Cerebellum (tissue), 4 donors: ENCODE measurements at places on chromosomes 2 and 18. TPM values are rescaled to one million over a fixed set of nuclear protein-coding genes. Genes with fewer than 3 reads are reported as not detected.

Gene ARHGAP25
- 0.82 TPM for total RNA-seq

Gene RAB27B
- 17.4 TPM for total RNA-seq

Gene ESPNL
- 0.09 TPM for total RNA-seq

Gene ETAA1
- total RNA-seq: 22.8 TPM

Gene CHST9
- total RNA-seq: 6.8 TPM

Gene C2orf81
- total RNA-seq: 1.1 TPM

Gene SAG
- total RNA-seq: not detected

Gene RAMP1
- total RNA-seq: 4.6 TPM

Gene NR4A2
- total RNA-seq: 0.45 TPM

Gene GALNT1
- 60.2 TPM for total RNA-seq

Gene SERPINB12
- total RNA-seq: not detected

Gene NEU4
- total RNA-seq: 0.82 TPM

Gene HJURP
- 8.0 TPM for total RNA-seq

Gene EFHD1
- 1.00 TPM for total RNA-seq

Gene STEAP3
- total RNA-seq: 1.4 TPM

Gene LRATD1
- 17.2 TPM for total RNA-seq

Gene ZNF397
- total RNA-seq: 56.8 TPM

Gene ANKRD53
- 2.3 TPM for total RNA-seq

Gene CCL20
- total RNA-seq: not detected
